ENCODE measurements at places on chromosomes 3 and 15.

- DNase-seq = peak; percentile 54
Observed at GRCh38 chr15:100780208-100780800, 99.3 kb upstream of the ALDH1A3 start.

DNA sequence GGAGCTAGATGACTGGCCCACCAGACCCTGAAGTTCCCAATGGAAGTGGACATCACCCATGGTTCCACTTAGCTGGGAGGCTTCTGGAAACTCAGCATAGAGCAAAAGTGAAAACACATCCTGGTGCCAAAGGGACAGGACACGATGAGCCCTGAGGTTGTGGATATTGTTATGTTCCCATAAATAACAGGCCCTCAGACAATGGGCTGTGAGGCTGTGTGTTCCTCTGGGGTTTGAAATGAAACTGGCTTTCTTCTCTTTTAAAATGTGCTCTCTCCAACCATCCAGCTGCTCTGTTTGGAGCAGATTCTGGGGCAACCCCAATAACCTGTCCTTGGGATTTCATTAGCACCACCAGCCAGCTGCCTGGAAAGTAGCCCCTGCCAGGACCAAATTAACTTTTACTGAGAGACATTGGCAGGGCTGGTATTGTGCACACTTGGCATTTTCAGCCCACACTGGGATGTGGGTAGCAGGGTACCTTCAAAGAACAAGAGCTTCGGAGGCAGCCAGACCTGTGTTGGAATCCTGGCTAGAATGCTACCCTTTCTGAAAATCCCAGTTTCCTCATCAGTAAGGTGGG is 97.5 kb downstream of the DNAJB8 start:
- no peak for DNase-seq

DNA sequence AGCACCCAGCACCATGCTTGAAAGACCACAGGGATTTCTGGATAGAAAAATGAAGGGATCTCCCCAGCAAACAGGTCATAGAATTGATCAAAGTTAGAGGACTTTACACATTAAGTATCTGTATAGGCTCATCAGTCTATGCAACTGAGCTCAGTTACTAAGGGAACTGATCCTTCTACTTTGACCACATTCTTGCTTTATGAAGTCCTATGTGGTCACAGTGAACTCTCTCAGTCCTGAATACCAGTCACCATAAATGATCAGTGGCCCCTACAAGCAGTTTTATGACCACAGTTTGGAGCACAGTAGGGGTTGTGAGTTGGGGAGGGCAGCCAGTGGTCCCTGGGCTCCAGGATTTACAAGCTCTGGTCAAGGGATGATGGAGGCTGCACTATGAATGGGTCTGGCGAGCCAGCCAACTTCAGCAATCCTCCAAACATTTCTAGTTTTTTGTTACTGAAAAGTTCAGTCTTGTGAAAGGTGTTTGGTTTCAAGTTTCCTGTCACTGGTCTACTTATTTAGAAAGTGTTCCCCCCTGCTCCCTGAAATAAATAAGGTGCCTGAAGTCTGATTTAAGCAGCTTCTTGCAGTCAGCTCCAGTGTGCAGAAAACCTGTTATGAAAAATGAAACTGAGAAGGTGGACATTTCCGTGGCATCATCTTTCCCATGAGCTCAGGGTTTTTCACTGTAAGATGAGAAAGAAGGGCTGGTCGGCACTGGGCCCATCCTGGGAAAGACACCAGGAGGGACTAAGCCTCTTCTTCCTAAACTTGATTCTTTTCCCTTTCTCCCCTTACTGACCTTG is 75.5 kb downstream of the DAPK2 start:
- DNase-seq = no peak

DNA sequence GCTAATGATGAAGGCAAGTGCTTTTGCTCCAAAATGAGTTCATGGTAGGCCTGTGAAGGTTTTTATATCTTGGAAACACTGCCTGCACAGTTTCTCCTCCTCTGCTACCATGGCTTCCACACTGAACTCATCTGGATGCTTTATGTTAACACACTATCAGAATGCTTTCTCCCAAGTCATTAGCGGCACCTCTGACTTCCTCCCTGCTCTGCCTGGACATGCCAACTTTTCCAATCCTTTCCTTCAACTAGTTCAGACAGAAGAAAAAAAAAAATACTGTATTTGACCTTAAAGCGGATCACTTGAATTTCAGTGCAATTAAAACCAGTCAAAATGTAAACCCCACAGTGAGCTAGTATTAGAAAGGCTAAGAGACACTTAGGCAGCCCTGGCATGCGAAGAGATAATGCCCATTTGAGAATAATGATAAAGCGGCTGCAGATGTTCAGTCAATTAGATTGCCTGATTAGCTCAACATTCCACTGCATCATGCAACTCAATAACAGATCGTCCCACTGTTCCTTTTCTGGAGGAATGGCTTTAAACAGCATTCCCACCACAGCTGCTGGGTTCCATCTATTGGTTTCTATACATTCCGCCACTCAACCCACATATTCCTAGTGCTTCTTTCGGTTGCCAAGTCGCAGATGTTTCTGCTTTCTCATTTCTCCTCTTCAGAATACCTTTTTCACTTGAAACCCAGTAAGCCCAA is 51.7 kb downstream of the CNTN3 start:
- no peak for DNase-seq

DNA sequence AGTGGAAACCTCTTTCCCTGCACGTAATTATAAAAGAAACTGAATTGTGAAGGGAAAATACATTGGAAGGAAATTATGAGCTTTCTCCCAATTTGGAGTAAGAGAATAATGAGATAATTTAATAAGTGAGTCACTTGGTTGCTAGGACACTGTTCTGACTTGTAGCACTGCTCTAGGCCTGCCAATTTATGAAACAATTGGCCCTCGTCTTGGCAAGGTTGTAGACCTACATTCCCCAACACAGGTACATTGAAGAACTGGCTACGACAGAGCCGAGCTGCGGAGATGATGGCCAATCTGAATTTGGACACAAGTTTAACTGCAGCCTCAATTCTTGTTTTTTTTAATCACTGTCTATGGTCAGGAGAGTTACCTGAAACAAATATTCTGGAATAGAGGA is 674.1 kb downstream of the MECOM start:
- no peak for DNase-seq

DNA sequence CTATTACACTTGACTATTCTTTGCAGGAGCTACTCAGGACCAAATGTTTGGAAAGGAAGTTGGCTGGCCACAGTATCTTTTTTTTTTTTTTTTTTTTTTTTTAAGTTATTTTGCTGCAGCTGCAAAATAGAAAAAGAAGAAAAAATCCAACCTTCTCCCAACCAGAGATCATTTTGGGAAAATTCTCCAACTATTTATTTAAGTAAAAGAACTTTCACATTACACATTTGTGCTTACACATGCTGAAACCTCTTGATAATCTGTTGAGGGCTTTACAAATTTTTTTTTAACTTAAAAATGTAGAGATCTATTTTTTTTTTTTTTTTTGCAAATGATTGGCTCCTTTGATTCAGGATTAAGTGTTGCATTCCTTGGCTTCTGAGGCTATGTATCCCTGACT is 148.0 kb downstream of the POLR2M start:
- no peak for DNase-seq

- peak; percentile 54 for DNase-seq
Observed at GRCh38 chr3:126523745-126524428, at the start of gene CHST13. Gene CHST13 (plus strand): TSS chr3:126524155. CDS start chr3:126524333, 178 bp downstream.

DNA sequence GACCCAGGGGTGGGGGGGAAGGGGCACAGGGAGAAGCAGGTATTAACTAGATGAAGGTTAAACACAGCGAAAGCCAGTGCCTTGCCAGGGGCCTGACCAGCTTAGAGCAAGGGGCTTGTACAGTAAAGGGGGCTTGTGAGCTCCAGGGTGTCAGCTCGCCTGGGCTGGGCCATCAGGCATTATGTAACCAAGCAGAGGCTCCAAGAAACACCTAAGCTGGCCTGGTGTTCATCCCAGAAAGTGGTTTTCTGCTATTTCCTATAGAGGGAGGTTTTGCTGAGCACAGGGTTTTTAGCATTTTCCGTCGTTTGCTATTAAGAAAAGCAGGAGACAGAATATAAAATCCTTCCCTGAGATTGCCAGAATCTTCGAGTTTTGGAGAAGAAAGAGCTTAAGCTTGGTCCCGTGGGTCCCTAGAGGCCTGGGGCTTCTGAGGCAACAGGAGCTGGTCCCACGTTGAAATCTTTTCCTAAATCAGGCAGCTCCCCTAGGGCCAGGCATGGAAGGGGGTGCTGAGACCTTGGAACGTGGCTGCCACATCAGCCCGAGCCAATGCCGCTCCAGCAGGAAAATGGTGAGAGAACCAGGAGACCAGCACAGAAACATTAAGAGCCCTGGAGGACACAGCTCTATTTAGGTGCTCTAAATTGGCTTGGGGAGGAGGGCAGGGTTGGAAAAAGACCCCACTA is 71.4 kb downstream of the ISG20 start:
- no peak for DNase-seq

DNA sequence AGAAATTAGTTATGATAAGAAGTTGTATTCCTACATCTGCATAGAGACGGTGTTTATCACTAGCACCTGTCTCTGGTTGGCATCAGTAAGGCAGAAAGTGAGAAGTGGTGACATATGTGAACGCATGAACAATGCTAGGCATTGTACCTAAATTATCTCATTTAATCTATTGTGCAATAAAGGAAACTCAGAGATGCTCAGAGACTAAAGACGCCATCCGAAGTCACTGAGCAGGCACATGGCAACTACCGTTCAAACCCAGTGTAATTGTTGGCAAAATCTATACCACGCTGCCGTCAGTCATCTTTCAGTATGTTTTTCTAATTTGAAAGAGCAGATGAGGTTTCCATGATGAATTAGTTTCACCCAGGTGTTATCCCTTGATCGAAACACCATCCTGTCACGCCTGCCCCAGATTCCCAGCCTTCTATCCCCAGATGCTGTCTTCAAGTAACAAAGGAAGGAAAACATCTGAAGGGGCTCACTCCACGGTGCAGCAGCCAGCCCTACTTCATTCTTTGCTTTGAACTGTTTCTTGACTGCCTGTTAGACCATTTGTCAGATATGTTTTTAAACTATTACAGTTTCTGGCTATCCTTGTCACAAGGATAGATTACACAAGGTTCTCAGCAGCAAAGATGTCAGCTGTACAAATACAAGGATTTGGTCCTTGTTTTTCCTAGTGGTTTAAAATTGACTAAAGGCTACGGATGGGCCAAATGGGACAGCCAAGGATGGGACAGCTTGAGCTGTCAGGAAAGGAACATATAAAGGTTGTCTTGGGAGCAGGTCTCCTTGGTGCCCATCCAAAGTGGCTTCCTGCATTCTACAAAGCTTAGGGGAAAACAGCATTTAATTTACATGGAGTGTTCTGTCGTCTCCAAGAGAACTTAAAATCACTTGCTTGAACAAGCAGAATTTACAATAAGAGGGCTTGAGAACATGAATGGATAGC is 99.1 kb downstream of the TMEM108 start:
- DNase-seq = no peak

- DNase-seq = no peak
Observed at GRCh38 chr3:94822298-94822697, 759.4 kb downstream of the NSUN3 start.

- no peak for DNase-seq
Observed at GRCh38 chr15:27463525-27464088, 492.6 kb downstream of the GABRG3 start.

DNA sequence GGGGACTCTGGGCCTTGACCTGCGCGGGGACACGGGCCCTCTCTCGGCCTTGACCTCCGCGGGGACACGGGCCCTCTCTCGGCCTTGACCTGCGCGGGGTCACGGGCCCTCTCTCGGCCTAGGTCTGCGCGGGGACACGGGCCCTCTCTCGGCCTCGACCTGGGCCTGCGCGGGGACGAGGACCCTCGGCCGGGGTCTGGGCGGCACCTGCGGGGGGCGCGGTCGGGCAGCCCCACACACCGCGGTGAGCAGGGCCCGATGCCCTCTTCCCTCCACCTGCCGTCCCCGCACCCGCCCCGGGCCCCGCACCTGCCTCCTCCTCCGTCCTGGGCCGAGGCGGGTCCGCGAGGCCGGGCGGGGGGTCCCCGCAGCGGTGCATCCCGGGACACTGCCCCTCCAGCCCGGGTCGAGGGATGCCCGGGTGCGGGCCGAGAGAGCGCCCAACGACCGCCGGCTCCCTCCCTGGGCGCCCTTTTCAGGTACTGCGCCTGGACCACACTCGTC is 15.6 kb upstream of the CERS3 start:
- peak; percentile 62 for DNase-seq

DNA sequence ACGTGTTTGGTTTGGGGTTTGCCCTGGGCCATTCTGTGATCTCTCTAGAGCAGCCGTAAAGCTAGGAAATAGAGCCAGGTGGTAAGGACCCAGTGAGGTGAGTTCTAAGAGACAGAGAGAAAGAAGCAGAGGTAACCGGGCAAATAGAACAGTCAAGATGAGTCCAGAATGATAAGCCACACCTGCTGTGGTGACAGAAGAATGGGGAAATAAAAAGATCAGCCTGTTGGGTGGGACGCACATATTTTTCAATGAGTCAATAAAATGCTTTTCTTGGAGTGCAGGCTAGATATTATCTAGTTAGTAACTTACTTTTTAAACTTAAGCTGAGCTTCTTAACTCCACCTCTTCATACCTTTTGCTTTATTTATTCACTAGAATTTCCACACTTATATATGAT is 135.0 kb downstream of the NFKBIZ start:
- no peak for DNase-seq

- DNase-seq = no peak
Observed at GRCh38 chr3:69012100-69012799, 1.2 kb downstream of the EOGT start.

All from activated effector memory CD4-positive, alpha-beta T cell treated with anti-CD3 and anti-CD28 coated beads, Interleukin-2, amount 50 U/mL, for 16 hours (primary cell).